ENCODE measurements at places on chromosomes 12 and 14.

GRCh38 chr12:6067152-6067916 is 57.1 kb downstream of the VWF start:
- no peak for DNase-seq

GRCh38 chr12:106487664-106488063 is 95.1 kb upstream of the RFX4 start:
- no peak for DNase-seq

GRCh38 chr12:111393700-111394300 is 11.9 kb upstream of the SH2B3 start:
- no peak for DNase-seq

- DNase-seq, result no peak
Measured at GRCh38 chr14:88960496-88960895, 136.0 kb downstream of the TTC8 start.
